ENCODE measurements at places on chromosomes 16 and 17.
A peak's percentile ranks its signal among the peaks of the same experiment; 100 is the strongest.

GRCh38 chr17:30101686-30102390 is 14.8 kb upstream of the NSRP1 start:
- DNase-seq = no peak

DNA sequence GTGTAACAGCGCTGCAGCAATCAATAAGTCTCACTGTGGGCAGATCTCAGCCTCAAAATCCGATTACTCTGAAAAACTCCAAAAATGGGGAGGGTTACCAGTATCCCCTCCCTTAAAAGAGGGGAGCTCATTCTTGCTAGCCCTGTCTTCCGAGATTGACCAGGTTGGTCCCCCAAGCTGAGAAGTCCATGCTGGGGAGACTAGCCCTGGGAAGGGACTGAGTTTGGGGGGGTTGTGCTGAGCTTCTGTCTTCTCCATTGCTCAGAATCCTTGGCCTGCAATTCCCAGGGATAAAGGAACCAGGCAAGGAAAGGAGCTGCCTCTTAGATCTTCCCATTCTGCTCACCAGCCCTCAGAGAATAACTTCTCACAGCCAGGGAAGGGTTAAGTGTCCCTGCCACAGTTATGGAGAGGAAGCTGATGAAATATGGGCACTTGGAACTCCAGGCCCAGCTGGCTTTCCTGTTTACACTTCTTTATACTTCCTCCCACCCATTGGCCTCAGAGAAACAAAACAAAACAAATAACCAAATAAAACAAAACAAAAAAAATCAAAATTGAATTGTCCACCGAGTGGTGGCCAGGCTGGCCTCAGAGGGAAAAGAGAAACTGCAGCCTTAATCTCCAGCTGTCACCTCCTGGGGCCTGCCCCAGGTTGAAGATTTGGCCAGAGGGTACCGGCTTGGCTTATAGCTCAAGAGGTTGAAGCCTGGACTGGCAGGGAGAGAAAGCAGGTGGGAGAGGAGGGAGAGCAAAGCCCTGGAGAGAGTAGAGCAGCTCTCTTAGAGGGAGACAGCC is 2.6 kb downstream of the HOXB3 start:
- no peak for DNase-seq

DNA sequence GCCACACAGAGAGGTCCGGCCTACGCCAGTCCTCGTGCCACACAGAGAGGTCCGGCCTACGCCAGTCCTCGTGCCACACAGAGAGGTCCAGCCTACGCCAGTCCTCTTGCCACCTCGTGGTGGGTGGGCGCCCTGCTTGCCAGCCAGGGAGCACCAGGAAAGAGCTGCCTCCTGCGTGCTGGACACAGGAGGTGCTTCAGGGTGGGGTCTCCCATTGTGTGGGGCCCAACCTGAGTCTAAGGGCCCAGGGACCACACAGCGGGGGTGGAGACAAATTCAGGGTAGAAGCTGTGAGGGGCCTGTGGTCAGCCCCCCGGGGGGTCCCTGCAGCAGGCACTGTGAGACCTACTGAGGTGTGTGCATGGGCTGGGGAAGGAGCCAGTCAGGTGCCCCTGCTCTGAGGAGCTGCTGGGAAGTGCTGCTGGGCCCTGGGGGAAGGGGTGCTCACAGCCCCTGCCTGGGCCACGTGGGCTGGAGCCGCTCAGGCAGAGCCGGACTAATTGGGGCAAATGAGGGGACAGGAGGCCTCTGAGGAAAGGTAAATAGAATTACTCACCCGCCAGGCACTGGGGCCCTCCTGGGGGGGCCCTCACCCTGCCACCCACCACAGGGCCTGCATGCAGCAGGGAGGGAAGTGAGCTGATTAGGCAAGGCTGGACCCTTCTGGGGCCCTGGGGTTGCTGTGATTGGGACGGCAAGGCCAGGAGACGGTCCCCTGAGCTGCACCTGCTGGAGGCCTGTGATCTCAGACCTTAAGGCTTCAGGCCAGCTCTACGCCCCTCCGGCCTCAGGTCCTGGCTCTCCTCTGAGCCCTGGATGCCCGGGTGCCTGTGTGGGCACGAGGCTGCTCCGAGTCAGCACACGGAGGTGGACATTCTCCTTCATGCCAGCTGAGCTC is 11.0 kb downstream of the GCGR start:
- DNase-seq = no peak

DNA sequence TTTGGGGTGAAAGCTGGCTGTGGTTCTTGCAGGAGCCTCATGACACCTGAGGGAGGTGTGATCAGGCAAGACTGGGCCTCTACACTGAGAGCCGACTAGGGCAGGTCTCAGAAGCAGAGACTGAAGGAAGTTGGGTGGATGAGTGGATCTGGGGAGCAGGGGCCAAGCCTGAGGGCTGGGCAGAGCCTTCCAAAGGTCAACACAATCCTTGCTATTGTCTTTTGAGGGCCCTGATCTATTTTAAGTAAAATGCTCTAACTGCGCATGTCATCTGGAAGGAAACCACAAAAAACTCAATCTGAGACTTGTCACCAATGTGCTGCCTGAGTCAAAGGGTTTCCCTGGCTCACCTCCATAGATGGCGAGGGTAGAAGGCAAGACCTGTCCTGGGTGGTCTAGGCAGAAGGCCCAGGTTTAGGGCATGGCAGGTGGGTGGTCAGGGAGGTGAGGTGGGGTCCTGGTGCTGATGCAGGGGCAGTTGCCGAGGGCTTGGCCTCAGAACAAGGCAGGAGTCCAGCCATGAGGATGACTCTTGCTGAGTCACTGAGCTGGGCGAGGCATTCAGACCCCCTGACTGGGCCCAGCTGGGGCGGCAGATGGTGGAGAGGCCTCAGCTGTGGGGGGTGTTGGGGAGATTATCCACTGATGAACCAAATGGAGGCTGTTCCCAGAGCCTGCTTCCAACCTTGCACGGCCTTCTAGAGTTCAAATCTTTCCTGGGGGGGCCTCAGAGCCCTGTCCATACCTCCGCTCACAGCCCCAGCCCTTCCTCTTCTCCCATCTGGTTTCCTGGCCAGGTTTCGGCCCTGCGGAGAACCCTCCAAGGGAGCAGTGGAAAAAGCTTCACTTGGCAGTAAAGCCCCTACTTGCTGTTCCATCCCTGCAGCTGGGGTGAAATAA is 5.1 kb downstream of the MVP start:
- no peak for DNase-seq

GRCh38 chr16:61892531-61892930 is 143.7 kb downstream of the CDH8 start:
- DNase-seq = no peak

DNA sequence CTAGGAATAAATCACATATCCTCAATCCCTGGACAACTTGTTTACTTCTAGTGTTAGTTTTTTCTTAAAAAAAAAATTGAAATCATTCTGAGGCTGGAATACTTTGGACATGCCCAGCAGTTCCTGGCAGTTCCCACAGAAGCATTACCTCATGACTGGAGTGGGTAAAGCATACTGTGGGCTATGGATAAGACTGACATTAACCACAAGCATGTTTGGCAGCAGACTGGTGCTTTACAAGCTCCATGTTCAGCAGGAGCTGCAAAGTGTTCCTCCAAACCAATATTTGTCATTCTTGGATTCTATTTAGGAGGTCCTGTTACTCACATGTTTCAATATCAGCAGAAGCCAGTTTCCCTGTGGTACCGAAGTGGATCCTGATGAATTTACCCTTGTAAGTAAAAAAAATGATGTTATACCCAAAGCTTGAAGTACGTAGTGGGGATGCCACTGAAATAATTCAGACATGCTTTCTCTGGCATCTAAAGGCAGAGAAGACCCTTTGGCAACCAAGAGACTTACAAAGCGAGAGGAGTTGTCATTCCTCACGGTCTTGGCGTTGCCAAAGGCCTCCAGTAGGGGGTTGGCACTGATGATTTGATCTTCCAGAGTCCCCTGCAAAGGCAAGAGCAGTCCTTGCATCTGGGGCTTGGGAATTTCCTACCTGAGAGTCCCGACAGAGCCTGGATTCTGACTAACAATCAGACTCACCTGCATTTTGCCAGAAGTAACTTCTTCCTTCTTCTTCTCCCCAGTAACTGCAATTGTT is 4.9 kb downstream of the MYH1 start:
- DNase-seq = no peak

- no peak for DNase-seq
Observed at GRCh38 chr17:59465949-59466307, 99.5 kb upstream of the DHX40 start.

DNA sequence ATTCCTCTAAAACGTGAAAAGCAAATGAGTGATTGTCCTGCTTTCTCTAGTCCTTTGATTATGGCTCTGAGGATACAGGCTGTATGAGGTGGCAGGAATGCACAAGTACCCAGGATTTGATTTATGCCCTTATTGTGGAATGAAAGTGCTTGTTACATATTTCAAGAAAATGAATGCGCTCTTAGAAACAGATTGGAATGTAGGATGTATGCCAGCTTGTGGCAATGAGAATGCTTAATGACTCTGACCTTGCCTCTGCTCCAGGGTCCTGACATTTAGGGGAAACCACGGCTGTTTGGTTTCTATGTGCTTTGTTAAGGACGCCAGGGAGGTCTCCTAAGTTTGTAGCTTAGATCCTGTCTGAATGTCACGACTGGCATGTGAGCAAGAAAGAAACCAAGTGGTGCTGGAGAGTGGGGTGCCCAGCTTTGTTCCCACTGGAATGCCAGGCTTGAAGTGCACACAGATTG is 22.0 kb downstream of the PRCD start:
- DNase-seq = no peak

DNA sequence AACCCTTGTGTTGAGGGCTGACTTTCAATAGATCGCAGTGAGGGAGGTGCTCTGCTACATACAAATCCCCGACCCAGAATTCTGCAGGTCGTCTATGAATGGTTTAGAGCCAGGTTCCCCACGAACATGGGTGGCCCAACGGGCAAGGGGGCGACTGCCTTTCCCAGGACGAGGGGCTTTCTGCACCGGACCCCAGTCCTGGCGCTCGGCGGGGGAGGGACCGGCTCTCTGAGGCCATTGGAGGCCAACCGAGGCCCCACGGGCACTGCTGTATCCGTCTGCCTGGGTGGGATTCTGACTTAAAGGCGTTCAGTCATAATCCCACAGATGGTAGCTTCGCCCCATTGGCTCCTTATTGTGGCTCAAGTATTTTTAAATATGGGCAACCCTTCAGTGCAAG is 21.2 kb downstream of the SEC14L1 start:
- DNase-seq = no peak

DNA sequence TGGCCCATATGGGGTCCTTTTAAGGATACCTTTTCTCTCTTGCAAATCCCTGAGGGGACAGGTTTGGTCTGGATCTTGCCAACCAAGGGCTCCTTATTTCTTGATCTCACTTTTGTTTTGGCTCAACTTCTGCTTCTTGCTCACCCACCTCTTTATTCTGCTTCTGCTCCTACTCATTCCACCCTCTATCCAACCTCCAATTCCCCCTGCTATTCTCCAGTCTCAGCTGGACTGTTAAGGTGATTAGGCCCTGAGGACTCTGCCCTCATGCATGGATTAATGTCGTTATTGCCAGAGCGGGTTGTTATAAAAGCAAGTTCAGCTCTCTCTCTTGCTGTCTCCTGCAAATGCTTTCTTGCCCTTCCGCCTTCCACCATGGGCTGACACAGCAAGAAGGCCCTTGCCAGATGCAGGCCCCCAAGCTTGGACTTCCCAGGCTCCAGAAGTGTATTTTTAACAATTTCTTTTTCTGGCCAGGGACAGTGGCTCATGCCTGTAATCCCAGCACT is 29.8 kb downstream of the LAT start:
- DNase-seq = no peak

GRCh38 chr17:17156511-17156910 is 49.6 kb downstream of the PLD6 start:
- no peak for DNase-seq

GRCh38 chr17:80025140-80025539 is 10.5 kb downstream of the TBC1D16 start:
- DNase-seq = peak; percentile 59

- no peak for DNase-seq
Observed at GRCh38 chr17:50511058-50511457, 2.8 kb downstream of the MYCBPAP start.

DNA sequence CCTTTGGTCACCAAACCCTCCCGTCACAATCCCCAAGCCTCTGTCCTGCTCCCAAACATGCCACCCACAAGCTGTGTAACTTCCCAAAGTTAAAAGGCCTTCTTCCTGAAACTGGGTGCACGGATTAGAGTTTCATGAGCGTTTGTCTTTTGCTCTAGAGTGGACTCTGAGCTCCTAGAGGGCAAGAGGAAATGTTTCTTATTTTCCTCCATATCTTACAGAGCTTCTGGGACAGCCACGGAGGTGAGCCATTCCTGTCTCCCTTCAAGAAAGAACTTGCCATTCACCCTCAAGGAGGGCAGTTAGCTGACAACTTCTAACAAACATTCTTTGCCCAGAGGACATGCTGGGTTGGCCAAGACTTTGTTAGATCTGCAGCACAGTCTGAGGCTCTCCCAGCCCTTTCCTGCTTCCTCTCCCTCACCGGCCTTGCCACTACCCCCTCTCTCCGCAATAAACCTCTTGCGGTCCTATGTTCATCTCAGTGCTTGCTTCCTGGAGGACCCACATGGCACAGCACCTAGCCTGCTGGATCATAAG is 2.6 kb upstream of the MYCBPAP start:
- DNase-seq = no peak

DNA sequence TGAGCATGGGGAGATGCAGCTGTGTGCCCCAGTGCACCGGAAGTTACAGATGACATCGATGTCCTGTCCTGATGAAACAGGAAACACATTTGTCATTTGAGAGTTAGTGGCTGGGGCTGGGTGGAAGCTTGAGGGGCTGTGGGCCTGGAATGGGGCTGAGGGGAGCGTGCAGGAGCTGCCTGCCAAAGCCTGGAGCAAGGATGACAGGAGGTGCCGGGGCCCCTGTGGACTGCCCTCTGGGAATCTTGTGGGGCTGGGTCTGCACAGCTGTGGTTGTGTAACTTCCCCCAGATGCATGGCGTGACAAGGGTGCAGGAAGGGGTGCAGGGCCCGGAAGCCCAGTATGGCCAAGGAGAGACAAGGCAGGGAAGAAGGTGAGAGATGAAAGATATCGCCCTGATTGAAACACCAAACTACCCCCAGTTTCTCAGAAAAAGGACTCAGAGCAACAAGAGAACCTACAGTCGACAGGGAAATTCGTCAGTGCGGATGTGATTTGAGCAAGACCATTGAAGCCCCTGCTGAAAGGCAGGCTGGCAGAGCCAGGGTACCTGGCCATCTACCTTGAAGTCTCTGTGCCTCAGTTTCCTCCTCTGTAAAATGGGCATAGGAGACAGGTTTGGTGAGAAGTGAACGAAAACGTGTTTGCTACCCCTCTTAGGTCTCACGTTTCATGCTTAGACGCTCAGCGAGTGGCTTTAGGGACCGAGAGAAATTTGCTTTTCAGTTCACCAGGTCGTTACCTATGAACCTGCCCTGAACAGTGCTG is 8.8 kb downstream of the MMP25 start:
- no peak for DNase-seq

- peak; percentile 32 for DNase-seq
Observed at GRCh38 chr17:29252101-29252791, 5.6 kb downstream of the CRYBA1 start.

- DNase-seq = no peak
Observed at GRCh38 chr17:30246460-30246859, 11.0 kb upstream of the SLC6A4 start.

GRCh38 chr16:69112285-69113129 is 7.1 kb downstream of the HAS3 start:
- DNase-seq = peak; percentile 82
